ENCODE measurements at places on chromosomes 1 and 21.

DNA sequence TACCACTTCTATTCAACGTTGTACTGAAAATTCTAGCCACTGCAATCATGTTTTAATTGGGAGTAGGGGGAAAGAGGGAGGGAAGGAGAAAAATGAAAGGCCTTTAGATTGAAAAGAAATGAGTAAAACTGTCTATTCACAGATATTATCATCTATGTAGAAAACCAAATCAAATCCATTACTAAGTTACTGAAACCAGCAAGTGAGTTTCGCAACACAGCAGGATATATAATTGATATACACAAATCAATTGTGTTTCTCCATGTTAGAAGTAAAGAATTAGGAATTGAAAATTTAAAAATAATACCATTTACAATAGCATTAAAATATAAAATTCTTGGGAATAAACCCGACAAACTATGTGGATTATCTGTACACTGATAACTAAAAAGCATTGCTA is 19.2 kb downstream of the SFT2D2 start:
- DNase-seq, result no peak

GRCh38 chr1:114164840-114165543 is 11.3 kb upstream of the SYT6 start:
- no peak for DNase-seq

GRCh38 chr1:25987951-25988350 is 9.9 kb downstream of the PAFAH2 start:
- DNase-seq, result no peak

DNA sequence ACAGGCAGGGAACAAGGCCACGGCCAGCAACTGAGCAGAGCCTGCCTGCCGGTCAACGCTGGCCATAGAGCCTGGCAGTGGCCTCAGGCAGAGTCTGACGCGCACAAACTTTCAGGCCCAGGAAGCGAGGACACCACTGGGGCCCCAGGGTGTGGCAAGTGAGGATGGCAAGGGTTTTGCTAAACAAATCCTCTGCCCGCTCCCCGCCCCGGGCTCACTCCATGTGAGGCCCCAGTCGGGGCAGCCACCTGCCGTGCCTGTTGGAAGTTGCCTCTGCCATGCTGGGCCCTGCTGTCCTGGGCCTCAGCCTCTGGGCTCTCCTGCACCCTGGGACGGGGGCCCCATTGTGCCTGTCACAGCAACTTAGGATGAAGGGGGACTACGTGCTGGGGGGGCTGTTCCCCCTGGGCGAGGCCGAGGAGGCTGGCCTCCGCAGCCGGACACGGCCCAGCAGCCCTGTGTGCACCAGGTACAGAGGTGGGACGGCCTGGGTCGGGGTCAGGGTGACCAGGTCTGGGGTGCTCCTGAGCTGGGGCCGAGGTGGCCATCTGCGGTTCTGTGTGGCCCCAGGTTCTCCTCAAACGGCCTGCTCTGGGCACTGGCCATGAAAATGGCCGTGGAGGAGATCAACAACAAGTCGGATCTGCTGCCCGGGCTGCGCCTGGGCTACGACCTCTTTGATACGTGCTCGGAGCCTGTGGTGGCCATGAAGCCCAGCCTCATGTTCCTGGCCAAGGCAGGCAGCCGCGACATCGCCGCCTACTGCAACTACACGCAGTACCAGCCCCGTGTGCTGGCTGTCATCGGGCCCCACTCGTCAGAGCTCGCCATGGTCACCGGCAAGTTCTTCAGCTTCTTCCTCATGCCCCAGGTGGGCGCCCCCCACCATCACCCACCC is at the start of gene TAS1R3:
TSS of gene TAS1R3 (plus strand) at position 213 of the 898 bp plus-strand sequence. CDS start at position 279, 66 bp downstream.
- no peak for DNase-seq

- DNase-seq, result no peak
Observed at GRCh38 chr1:190205713-190206112, 272.0 kb downstream of the BRINP3 start.
